ENCODE measurements at places on chromosomes 1 and 21.

GRCh38 chr1:160726498-160727315 is 12.3 kb upstream of the SLAMF7 start:
- DNase-seq, result no peak

- DNase-seq, result no peak
Observed at GRCh38 chr1:237910834-237911233, 20.1 kb upstream of the ZP4 start.

- no peak for DNase-seq
Observed at GRCh38 chr21:41837756-41838297, 41.3 kb downstream of the PRDM15 start.

- DNase-seq, result no peak
Observed at GRCh38 chr21:44349847-44350772, 3.3 kb upstream of the TRPM2 start.

DNA sequence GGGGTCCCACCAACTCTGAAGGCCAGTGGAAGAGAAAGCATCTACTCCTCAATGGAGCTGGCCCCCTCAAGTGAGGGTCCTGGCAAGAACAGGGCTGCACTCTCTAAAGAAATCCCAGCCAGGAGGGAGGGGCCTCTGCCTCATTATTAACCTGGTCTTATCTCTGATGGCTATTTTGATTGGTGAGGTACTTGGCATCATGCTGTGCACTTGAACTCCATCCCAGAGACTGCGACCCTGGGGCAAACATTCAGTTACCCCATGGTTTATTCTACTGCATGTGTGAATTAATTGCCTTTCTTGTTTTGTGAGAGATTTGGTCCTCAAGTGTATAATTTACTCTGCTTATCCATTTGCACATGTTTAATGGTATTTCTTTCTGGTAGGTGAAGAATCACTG is 55.0 kb upstream of the ETV3 start:
- no peak for DNase-seq

- no peak for DNase-seq
Observed at GRCh38 chr1:87986130-87986866, 657.6 kb downstream of the LMO4 start.

DNA sequence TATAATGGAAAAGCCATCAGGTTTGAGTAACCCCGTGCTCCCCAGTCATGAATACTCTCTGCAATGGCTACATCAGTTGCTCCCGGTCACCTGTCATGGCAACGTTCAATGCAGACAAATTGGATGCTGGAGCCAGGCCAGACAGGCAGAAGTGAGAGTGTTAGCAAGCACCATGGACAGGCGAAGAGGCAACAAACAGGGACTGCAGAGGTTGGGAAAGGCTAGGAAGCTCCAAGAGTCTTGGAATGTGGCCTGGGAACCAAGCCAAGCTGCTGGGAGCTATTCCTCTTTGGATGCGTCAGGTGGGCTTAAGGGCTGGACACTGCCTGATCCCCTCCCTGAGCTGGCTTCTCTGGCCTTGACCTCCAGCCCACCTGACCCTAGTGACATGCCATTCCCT is 102.9 kb downstream of the ACTL8 start:
- no peak for DNase-seq

- DNase-seq, result no peak
Observed at GRCh38 chr1:172238965-172239364, 181.5 kb upstream of the C1orf105 start.

DNA sequence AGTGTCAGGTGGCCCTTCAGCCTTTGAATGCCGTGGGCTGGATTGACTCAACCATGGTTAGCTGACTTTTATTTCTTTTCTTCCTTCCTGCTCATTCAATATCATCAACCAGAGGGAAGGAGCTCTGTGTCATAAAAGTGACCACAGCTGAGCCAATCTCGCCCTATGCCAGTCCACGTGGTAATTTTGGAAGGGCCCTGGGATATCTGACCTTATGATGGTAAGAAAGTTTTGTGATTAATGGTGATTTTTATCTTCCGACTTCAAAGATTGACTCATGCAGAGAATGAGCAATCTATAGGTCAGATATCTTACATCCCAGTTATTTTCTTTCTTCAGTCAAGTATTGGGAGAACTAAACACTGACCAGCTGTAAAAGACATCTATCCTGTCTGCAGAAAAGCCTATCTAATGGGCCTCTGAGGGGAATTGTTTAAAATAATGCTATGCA is 170.3 kb downstream of the ZC3H11B start:
- no peak for DNase-seq

GRCh38 chr1:110872366-110872744 is 593 bp upstream of the CD53 start:
- DNase-seq, result no peak

GRCh38 chr1:239184561-239185244 is 201.7 kb upstream of the CHRM3 start:
- no peak for DNase-seq

DNA sequence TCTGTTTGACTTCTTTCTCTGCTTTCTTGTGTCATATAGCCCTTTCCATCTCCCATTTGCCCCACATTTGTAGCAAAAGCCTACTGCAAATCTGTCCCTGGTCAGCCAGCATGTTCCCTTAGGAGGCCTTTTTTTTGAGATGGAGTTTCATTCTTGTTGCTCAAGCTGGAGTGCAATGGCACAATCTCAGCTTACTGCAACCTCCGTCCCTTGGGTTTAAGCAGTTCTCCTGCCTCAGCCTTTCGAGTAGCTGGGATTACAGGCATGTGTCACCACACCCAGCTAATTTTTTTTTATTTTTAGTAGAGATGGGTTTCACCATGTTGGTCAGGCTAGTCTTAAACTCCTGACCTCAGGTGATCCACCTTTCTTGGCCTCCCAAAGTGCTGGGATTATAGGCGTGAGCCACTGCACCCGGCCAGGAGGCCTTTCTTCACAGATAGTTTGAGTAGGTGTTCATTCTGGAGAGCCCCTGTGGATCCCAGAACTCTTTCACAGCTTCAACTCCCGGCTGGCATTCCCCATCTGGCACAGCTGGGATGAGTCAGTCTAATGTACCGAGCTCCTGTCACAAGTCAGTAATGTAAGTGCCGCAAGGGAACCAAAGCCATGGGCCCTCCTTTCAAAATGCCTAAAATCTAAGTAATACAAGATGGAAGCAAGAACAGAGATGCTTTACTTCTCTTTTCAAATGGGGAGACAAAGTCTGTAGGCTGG is 9.4 kb upstream of the NHLH1 start:
- DNase-seq, result no peak

DNA sequence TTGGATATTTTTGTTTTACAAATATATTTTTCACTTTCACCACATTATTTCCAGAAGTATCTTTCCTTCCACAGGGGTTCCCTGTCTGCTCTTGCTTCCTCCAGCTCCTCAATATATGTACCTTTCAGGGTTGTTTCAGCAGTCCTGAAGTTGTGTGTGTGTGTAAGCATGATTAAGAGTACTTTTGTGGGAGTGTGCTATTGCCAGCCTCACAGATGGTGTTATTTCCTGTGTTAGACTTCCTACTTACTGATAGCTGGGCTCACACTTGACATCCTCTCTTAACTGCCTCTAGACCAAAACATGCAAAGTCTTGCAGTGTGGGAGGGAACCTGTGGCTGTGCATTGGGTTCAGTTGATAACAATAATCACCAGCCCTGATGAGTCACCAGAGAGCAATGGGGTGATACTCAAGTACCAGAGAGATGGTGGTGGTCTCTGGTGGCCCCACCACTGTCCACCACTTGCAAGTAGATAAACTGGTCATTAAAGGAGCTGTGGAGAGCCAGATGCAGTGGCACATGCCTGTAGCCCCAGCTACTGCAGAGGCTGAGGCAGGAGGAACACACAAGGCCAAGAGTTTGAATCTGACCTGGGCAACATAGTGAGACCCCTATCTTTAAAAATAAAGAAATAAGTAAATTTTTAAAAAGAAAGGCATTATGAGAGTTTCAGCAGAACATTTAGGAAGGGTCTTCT is 126.7 kb downstream of the NR5A2 start:
- DNase-seq, result no peak

GRCh38 chr1:63112155-63112900 is 210.0 kb upstream of the FOXD3 start:
- DNase-seq, result no peak

GRCh38 chr1:162349635-162350330 is 26.9 kb downstream of the SPATA46 start:
- no peak for DNase-seq

DNA sequence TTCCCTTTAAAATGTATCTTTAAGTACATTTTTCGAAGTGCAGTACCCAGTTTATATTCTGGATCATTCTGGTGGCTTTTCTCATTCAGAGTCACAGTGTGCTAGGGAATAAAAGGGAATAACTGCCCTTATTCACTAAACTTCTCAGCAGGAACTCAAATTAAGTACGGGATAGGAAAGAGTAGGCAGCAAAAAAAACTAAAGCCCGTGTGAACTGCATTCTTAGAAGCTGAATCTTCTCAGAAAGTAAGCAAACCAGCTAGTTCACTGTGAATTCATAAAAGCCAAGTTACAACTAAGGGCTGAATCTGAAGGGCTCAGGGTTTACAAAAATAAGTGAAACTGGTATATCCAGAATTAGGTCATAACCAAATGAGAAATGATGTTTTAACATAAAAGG is 22.0 kb downstream of the PRPF38A start:
- DNase-seq, result no peak

DNA sequence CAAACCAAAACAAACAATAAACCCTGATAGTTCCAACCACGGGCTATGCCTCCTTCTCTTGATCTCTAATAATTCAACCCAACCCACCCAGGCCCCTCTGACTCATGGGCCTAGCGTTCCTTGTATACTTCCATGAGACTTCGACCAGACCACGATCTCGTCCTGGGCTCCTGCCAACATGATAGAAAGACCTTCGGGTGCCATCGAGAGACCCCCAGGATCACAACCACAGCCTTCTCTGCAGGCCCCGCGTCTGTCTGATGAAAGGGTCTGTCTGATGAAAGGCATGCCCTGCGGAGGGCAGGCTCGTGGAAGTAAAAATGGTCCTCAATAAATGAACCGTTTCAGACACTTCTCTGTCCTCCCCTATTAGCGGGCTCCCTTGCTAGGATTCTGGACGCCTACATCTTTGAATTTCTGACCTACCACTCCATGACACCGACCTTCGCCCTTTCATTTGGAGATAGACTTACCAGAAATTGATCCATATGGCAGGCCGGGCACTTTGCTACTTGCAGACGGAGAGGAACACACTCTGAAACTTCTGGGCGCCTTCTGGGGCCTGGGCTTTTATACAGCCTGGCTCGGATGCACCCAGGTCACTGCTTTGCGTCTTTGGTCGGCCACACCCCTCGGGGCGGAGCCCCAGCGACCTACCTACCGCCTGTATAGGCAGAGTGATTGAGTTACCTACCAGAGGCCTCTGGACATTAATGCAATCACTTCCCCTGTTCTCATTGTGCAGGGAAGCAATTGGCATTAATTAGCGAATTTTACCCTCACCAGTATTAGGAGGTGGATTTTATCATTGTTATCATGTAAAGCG is 5.3 kb upstream of the KLF18 start:
- no peak for DNase-seq

DNA sequence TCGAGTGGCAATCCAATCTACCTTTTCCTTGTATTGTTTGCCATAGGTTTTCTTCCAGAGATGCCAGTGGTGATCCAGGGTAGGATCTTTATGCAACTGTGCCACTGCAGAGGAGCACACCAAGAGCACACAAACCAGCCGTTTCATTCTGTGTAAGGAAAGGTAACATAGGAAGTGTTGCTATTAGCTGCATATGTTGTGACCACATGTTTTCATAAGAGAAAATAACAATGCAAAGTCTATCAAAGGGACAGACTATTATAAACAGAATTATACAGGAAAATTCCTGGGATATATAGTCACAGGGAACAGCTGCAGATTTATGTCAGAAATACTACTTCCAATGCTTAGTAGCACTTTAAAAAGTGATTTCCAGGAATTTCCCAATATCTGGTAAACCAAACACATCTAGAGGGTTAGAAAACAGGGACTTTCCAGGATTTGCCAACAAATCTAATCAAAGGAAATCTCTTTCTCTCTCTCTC is 919 bp downstream of the CTSS start:
- no peak for DNase-seq

- DNase-seq, result no peak
Observed at GRCh38 chr1:85496941-85497582, 32.1 kb upstream of the DDAH1 start.

GRCh38 chr1:229231754-229232119 is 39.2 kb upstream of the RAB4A start:
- no peak for DNase-seq

DNA sequence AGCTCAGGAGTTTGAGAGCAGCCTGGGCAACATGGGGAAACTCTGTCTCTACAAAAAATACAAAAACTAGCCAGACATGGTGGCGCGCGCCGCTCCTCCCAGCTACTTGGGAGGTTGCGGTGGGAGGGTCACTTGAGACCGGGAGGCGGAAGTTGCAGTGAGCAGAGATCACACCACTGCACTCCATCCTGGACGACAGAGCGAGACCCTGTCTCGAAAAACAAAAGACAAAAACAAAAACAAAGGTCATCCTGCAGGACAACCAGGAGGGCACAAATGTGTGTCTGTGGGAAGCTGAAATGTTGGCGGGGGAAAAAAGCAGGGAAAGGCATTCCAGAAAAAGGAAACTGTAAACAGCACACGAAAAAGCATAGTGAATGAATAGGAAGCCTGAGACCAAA is 104.1 kb upstream of the HNRNPU start:
- DNase-seq, result no peak

- DNase-seq, result no peak
Observed at GRCh38 chr1:208724079-208724478, 479.9 kb upstream of the PLXNA2 start.

- DNase-seq, result no peak
Observed at GRCh38 chr1:6357243-6357936, 36.2 kb downstream of the ACOT7 start.

- DNase-seq, result peak; percentile 6
Observed at GRCh38 chr1:108560189-108560873, 431 bp downstream of the EEIG2 start.

DNA sequence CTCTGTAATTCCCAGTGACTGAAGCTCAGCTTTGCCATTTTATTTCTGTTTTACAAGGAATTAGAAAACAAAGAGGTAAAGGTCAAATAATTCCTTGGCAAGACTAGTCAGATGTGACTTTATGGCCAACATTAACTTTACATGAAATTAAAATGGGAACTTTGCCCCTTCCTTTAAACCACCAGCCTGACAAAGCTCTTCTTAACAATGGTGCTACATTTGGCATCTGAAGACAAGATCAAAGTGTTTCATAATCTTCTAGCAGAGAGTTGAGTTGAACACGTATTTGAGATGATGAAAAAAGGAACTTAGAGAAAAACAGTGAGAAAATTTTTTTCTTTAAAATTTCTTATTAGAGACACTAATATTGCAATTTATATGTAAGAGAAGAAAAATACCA is 193.8 kb downstream of the AK5 start:
- DNase-seq, result no peak

- DNase-seq, result peak; percentile 6
Observed at GRCh38 chr1:39919545-39919944, 17.8 kb upstream of the MYCL start.

- no peak for DNase-seq
Observed at GRCh38 chr1:166489356-166489669, 322.5 kb upstream of the FAM78B start.

- no peak for DNase-seq
Observed at GRCh38 chr1:199311478-199312262, 672.8 kb downstream of the PTPRC start.

All from activated CD8-positive, alpha-beta memory T cell treated with anti-CD3 and anti-CD28 coated beads for 48 hours (primary cell).